ENCODE measurements at places on chromosomes 3 and 15.
A peak's percentile ranks its signal among the peaks of the same experiment; 100 is the strongest.

DNA sequence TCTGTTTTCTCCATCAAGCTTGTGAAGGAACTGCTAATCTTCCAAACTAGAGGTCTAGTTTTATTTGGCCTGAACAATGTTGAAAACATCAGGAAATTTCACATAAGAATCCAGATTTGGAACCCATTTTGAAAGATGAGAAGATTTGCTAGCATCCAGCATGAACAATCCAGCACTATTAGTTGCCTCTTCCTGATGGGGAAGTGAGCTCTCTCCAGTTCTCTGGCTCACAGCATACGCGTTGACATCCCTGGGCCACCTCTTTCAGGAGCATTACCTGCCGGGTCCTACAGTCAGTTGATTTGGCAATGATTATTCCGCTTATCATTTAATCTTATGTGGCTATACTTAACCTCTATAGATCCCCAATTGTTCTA lies 10.9 kb downstream of the GPR87 start:
- peak; percentile 34 for DNase-seq

DNA sequence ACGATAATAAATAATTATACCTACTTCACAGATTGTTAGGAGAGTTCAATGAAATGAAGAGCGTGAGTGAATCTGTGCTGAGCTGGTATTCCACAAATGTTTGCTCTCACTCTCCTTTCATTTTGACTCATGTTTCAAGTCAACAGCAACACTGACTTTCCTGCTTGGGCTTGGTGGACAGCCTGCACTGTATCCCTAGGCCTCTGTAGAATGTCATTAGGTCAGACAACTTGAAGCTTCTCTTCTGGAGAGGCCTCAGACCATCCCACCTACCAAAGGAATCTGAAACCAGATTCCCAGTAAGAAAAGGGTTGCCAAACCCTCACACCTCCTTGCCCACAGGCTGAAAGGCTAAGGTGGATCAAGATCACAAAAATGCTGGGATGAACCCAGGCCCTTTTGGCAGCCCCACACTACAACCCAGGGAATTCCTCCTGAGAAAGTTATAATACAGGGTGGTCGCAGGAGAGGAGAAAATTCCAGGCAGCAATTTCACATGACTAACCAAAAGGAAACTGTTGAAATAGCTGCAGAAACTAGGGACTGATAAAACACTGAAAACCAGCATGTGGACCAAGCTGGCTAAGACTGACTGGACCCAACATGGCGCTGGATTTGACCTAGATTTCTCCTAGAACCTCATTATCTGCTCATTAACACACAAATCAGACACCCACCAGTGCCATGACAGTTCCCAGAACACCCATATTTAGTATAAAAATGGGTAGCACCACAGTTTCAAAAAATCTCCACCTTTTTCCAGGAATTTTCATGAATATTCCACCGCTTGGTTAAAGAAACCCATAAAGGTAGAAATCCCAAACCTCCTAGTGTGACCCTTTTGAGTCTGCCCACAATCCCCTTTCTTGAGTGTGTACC lies 57.0 kb upstream of the ZNF148 start:
- no peak for DNase-seq

DNA sequence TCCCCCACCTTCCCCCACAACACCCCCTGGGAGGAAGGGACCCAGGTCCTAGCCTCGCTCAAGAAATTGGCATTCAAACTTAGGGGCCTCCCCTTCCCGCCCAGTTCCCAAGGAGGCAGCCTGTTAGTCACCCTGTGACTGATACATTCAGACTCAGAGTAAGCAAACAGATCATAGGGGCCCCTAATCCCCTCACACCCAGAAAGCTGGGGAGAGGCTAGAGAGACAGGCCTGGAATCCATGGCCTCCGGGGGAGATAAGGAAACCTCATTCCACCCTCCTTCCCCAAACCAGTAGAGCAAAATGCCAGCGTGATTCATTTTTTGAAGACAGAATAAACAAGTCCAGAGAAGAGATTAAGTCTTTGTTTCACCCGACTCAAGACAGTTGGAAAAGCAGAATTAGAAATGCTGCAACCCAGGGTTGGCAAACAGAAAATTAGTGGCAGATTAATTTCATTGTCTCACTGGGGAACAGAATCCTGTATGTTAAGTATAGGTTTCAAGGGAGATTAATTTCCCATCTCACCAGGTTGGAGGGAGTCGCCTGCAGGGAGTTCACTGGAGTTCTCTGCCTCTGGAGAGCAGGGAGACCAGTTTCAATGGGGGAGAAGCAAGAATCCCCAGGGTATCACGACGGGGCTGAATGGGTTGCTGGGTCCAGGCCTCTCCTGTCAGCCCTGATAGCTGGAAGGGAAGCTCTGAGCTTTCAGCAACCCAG lies 268.3 kb downstream of the UACA start:
- DNase-seq: no peak

DNA sequence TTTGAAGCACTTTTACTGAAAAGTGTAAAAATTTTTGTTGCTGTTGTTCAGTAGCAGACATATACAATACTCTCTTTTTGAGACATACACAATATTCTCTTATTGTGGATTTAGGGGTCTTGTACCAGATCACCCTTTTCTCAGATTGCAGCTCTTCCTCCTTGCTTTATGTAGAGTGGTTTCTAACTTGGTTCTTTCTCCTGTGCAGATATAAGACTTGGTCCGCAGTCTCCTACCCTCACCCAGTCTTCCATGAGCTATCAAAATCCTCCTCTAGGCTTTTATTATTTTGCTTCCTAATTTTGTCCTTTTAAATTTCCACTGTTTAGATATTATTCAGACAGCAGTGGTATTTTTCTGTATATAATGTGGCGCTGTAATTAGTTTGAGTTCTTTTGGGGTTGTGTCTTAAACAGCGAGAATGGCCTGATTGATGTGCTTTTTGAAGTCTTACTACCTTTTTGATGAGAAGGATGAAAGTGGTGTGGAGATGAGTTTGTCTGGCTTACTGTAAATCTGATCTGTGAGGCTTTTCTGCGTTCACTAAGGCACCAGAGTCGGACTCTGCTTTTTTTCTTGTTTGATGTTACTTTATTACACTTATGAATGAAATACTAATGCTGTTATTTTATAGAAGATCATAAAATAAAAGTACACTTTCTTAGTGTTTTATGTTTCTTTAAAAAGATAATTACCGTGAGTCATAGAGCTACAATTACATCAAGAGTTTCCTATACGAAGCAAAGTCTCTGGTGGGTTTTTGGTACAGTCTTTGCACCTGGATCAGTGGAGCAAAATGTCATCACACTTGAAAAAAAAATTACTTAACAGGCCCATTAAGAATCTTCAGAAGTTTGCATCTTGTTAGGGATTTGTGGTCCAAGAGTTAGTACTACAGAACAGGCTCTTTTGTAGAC lies 27.8 kb downstream of the FNDC3B start:
- no peak for DNase-seq

DNA sequence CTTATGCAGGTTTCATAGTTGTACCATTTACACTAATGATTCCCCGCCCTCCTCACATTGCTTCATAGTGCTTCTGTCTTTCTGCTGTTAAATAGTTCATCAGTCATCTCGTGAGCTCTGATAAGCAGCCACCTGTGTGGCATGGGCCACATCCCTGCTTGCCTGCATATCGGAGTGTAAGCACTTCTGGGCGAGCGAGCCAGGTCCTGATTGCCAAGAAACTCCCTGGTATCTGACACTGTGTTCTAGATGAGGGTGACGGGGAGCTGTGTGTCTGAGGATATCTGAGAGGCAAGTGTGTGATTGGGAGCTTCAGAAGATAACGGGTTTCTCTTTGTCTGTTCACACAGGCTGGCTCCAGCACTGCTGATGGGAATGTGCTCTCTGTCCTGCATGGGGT lies 130.6 kb downstream of the LRIG1 start:
- DNase-seq: no peak

- DNase-seq: no peak
These were observed 385.8 kb downstream of the TBC1D5 start for GRCh38 chr3:17356585-17356984.

- no peak for DNase-seq
These were observed 4.6 kb upstream of the SIN3A start for GRCh38 chr15:75455982-75456531.

- DNase-seq: no peak
These were observed 39.0 kb downstream of the IL5RA start for GRCh38 chr3:3071136-3071535.

DNA sequence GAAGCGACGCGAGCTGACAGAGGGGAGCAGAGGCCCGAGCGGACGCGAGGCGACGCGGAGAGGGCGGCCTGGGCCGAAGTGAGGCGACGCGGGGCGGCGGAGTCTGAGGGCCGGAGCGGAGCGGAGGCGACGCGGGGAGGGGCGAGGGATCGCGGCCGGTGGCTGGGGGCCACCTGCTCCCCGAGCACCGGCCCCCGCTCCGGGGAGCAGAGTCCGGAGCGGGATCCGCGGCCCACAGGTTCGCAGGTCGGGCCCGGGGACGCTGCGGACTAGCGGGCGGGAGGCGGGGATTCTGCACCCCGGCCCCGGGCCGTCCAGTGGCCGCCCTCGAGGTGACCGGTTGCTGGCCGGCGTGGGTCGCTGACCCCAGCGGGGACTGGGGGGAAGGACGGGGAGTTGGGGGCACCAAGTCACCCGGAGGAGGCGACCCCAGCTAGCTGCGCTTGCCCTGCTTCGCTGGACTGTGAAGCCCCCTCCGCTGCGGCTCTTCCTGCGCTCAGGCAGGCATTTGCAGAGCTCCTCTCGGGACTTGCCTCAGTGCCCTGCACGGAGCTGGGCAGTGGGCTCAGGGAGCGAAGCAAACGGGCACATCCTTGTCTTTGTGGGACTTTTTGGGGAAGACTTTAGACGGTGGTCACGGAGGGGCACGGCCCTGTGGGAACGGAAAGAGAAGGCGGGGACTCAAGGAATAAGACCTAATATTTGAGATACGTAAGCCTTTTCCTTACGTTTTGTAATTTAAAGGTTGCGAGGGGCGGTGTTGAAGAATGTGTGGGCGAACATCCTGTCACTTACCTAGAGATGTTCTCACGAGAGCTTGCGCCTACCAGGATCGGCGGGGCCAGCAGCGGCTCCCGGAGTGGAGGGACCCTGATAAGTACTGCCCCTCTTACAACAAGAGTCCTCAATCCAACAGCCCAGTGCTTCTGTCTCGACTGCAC lies 566 bp downstream of the HMCES start:
- no peak for DNase-seq

- no peak for DNase-seq
These were observed 31.5 kb upstream of the TAFA4 start for GRCh38 chr3:68963891-68964290.

Measured in astrocyte of the cerebellum (primary cell).